NCI-H1417 (cell line): ENCODE measurements at places on chromosomes 6 and 20.

DNA sequence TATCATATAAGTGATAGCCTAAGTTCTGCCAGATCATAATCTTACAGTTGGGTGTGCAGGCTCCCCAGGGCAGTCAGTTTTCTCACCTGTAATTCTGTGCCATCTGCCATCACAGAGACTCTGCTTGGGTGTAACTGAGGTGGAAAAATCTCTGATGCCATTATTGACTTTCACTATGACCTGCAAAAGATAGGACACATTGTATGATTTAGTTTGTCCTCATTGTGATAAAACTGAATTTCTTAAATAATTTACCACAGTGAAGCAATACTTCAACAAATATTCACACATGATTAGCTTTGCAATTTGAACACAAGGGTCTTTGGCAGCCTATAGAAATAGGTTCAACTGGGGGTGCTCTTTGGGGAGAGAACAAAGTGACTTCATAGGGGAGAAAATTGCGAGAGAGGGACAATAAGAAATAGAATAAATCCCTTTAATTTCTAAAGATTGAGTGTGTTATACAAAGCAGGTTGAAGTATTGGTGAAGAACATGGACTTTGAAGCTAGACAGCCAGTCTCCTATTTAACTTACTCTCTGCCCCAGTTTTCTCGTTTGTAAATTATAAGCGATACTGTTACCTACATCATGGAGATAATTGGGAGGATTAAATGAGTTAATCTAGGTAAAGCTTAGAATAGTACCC, 27.3 kb downstream of the FAM229B start:
- DNase-seq = no peak

GRCh38 chr20:57879779-57880570, 170.2 kb upstream of the PMEPA1 start:
- DNase-seq = no peak

- no peak for DNase-seq
Measured at GRCh38 chr6:74976701-74977100, 229.2 kb downstream of the COL12A1 start.

- DNase-seq = no peak
Measured at GRCh38 chr6:41344876-41345275, 9.5 kb downstream of the NCR2 start.

GRCh38 chr6:331622-332521, 39.6 kb downstream of the DUSP22 start:
- DNase-seq = no peak

GRCh38 chr6:140061110-140062042, 686.9 kb upstream of the CITED2 start:
- no peak for DNase-seq

DNA sequence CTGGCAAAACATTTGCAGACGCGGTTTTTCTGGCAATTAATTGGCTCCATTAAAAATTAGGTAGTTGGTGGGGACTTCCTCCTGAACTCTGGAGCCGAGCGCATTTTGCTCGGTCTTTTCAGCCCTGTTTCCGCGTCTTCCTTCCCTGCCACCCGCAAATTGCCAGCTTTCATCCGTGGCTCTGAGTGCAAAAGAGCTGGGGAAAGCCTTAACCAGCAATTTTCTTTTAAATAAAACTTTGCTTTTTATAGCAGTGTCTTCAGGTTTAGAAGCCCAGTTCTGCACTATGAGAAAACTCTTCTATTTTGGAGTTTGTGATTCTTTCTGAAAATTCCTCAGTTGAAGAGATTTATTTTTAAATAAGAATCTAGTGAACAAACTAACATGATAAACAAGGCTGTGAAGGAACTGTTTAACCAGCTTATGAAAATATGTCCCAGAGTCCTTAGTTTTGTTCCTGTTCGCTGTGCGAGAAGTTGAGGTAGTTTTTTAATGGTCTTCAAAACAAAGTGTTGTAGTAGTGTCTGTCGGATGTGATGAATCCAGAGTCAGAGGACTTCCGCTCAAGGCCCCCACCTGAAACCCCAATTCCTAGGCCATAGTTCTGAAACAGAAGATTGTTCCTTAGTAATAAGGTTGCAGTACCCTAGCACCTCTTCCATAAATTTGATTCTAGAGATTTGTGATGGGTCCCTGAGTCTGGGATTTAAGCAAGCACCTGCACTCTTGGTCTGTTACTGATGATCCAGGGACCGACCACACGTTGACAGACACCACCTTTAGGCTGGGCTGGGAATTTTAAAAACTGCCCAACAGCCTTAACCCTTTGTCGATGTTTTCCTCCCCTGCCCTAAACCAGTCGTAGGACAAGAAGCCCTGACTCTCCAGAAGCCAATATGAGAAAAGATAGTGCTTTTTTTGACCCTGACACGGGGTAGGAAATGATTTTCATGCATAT, 950 bp downstream of the KCTD20 start:
- peak; percentile 61 for DNase-seq

DNA sequence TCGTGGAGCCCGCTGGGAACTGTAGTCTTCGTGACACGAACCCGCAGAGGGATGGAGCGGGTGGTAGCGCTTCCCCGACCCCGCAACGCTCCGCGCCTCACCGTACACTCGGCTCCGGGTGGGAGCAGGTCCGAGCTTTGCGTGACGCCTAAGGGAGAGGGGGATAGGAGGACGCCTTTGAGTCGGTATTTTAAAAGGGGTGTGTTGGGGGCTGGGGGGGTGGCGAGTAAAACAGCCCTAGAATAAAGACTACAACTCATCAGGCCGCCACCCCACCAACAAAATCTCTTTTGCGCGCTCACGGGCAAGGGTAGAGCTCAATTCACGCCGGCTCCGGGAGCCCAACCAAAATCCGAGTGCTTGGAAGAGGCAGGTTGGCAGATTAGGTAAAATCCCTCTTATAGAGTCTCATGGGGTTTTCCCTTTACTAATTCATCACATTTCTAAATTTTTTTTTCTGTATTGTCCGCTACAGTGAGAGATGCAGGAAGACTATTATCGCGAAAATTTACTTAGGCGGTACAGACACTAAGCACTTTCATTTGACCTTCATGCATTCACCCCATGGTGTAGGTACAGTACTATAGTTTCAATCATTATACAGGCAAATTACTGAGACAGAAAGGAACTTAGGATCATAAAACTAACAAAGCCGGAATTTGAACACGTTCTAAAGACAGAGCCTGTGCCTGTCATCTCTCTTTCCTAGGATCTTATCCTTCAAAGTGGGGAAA, 706 bp upstream of the SNX14 start:
- no peak for DNase-seq

- no peak for DNase-seq
Measured at GRCh38 chr6:166959911-166960608, 3.7 kb upstream of the RNASET2 start.

DNA sequence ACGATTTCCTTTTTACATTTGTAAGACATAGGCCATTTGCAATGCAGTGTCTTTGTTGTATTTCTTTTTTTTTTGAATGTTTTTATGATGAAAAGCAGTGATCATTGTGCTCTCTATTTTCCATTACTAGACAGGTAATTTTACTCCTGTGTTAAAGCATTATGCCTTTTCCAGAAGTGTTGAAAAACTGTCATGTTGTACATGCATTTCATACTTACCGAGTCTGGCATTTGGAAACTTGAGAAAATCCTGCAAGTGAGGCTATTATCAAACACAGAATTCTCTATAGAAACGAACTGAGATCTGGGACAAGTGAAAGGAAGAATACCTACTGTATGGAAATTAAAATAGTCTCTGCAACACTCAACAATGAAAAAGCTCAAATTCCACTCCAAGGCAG, 78.6 kb upstream of the CNR1 start:
- no peak for DNase-seq

DNA sequence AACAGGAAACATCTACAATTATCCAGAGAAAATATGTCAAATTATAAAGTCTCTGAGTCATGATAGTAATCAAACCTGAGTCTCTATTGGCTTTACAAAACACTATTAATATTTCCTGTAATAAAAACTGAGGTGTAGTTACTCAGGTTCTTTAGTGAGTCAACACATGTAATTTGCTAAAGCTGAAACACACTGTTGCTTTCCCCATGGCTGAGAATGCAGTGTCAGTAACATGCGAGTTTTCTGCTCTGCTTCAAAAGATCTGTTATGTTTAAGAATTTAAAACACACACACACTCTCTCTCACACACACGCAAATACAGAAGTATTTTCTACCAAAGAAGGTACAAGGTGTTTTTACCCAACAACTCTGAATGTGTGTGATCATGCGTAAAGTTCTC, 38.6 kb downstream of the ATXN1 start:
- no peak for DNase-seq
